ENCODE measurements at places on chromosomes 16 and 17.

- no peak for DNase-seq
Measured at GRCh38 chr17:82779541-82779940, 27.7 kb downstream of the TBCD start.

DNA sequence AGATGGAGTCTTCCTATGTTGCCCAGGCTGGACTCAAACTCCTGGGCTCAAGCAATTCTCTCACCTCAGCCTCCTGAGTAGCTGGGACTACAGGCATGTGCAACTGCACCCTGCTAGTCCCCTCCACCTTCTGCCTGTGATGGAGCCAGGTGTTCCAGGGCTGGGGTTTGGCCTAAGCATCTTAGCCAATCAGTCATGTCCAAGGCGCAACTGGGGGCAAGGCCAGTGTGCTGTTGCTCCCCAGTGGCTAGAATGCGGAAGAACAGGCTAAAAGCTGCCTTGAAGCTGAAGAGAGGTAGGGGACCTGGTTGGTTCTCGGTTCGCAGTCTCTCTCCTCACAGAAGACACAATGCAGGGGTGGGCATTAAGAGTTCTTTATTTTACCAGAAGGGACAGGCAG lies 18.6 kb downstream of the FLOT2 start:
- DNase-seq = no peak

DNA sequence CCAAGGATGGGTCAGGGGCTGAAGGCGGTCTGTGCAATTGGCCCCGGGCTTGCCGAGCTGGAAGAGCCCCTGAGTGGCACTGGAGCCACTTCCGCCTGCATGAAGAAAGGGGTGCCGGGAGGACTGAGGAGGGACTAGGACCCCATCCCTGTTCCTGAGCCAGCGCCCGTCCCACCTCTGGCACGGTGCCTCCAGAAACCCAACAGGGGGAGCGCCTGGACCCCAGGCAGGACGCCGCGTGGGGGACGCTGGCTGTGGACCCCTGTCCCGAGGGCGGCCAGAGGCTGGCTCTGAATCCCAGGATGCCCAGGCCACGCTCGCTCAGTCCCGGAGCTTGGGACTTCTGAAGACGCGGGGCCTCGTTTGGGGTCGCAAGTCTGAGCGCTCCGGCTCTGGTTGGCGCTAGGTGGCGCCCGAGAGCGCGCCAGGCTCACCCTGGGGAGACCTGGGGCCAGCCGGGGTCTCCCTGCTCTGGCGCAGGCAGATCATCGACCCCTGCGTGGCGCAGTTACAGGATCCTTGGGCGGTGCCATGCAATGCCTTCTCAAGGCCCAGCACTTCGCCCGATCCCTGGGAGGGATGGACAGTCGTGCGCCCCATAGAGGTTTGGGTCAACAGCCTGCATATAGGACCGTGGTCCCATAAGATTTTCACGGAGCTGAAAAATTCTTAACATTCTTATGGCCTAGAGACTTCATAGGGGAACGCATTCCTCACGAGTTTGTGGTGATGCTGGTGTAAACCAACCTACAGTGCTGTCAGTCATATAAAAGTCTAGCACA lies 58.5 kb upstream of the CREBBP start:
- peak; percentile 82 for DNase-seq

GRCh38 chr16:81442220-81442915 lies 2.2 kb upstream of the CMIP start:
- DNase-seq = no peak

GRCh38 chr17:12406623-12407215 lies 259.0 kb upstream of the MYOCD start:
- no peak for DNase-seq
